ENCODE measurements at places on chromosomes 4 and X.
A peak's percentile ranks its signal among the peaks of the same experiment; 100 is the strongest.

DNA sequence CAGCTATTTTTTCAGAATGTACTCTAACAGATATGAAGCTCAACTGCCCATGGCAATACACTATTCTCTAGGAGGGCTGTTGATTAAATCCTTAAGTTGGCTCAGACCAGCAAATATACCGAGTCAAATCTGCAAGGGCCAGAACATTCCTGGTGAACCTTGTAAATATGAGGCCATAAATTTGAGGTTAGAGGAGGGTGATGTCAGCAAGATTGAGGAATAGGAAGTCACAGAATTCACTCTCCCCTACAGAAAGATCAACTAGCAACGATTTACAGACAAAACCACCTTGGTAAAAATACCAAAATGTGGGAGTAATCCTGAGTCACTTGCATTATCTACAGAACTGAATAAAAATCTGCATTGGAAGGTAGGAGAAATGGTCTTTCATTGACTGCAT, 399.3 kb downstream of the GPM6A start:
- DNase-seq, result no peak

DNA sequence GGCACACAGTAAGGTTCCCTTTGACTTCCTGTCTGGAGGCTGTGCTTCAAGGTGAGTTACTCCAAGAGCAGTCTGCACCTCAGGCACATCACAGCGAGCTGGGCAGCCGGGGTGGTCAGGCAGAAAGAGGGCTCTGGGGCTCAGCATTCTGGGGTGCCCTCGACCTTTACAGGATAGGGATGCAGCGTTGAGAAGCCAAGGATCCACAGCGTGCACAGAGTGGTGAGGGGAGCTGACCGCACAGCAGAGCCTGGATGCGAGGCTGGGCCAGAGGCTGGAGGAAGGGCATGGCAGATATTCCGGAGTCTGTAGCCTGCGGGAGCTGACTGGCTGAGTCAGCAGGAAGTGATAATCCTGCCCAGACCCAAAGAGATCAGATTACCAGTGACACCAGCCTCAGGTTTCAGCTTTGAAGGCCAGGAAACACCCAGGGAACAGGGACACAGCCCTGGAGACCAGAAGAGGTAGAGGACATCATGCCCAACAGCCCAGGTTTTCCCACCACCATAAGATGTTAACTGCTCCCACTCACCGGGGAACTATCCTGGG, 38.4 kb upstream of the PDLIM3 start:
- DNase-seq, result no peak

GRCh38 chr4:824461-825062, 1.4 kb downstream of the CPLX1 start:
- no peak for DNase-seq

GRCh38 chr4:38940476-38940875, 72.9 kb downstream of the FAM114A1 start:
- no peak for DNase-seq

DNA sequence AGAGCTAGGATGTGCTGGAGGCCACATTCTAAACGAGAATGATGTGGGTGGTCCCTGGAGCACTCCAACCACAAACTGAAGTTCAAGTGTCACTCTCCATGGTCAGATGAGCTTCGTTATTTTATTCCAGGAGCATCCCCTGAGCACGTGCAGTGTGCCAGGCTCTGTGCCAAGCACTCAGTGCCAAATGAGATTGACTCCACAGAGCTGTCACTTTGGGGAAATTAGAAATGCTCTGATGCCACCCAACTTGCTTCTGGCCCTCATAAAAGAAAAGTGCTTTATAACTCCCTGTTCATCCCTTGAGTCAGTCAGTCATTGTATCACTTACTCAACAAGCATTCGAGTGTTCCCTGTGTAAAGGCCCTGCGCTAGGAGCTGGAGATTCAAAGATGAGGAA, 91.2 kb downstream of the RTL5 start:
- no peak for DNase-seq

- DNase-seq, result peak; percentile 76
These were observed at the start of gene ZDHHC9 for GRCh38 chrX:129843459-129844306. ZDHHC9 (minus strand) TSS chrX:129843886; CDS start chrX:129841945, 1,941 bp downstream.

DNA sequence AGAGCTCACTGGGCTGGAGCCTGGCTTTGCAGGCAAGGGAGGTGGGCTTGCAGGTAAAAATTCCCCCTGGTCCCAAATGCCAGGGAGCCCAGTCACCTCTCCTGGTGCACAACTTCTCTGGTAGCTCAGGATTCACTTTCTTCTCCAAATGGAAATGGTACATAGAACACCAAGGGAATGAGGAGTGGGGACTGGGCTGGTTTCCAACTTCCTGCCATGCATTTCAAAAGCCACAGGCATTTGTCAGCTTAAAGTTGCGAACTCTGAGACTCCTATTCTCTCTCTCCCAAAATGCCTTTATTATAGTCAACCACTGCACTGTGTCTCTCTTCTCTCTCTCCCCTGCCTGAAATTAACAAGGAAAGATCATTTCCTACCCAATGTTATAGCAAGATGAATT, 177.3 kb downstream of the GRIA3 start:
- no peak for DNase-seq

DNA sequence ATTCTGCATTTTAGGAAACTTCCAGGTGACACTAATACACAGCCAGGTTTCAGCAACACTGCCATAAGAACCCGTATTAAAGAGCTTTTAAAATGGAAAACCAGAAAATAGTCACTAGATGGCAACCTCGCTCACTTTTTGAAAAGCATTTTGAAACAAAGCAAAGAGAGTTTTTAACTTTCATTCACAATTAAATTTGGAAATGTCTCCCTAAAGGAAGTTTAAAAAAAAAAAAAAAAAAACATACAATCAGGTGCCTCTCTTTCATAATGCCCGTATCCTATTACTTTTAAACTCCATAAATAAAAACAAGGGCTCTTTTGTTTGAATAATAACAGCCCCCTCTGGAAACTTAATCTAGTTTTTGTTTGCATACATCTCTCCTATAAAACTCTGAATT, 20.3 kb downstream of the MEPE start:
- DNase-seq, result no peak

DNA sequence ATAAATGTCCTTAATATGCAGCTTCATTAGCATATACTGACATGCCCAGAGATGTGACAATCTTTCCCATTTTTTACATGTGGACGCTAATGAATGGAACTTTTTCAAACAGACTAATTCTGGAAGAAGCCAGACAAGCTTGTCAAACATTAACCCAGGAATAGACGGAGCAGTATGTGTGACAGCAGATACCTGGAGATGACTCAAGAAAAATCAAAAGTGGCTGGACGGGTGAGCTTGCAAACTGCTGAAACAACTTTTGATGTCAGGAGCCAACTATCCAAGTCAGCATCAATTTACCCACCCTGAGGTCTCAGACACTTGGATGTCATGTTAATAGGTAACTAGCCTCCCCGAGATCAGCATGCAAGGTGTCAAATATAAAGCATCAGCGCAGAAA, 183.0 kb downstream of the PACRGL start:
- no peak for DNase-seq

- no peak for DNase-seq
These were observed 75.3 kb downstream of the ENPP6 start for GRCh38 chr4:184142121-184143000.

- DNase-seq, result no peak
These were observed 1203.5 kb downstream of the PCDH7 start for GRCh38 chr4:31923634-31924033.

- no peak for DNase-seq
These were observed 172.5 kb downstream of the ANK2 start for GRCh38 chr4:113221990-113222389.

Measured in stimulated activated CD4-positive, alpha-beta T cell treated with anti-CD3 and anti-CD28 coated beads, Interleukin-4, amount 100 ng/mL, for 4 hours (primary cell).